ENCODE measurements at places on chromosomes 3 and 15. TPM values are rescaled to one million over a fixed set of nuclear protein-coding genes. Genes with fewer than 3 reads are reported as not detected.

Gene TNNC1
- total RNA-seq, result 3.7 TPM

Gene MCF2L2
- total RNA-seq, result 25.7 TPM

DNA sequence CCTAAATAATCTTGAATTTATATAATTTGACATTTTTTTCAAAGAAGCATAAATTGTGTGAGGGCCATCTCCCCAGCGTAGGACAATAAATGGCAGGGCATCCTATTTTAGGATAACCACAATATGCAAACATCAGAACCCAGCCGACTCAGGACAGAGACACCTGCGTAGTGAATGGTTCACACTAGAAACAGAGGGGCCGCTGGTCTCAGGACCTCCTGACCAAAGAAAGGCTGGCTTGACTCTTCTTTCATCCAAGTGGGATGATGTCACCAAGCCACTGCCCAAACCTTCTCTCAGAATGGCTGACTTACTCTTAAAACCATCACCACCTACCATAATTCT lies 162.1 kb downstream of the FOXP1 start:
- H3K36me3 ChIP-seq, result no peaks in the 10 kb centered on the region
- peak overlapping the region; percentile 97 for H3K27ac ChIP-seq
- H3K27me3 ChIP-seq, result no peaks in the 10 kb centered on the region
- peak overlapping the region; percentile 68 for H3K4me3 ChIP-seq

GRCh38 chr3:95752199-95752598 lies 1062.2 kb upstream of the EPHA6 start:
- H3K27ac ChIP-seq, result no peak overlapping the region
- no peak overlapping the region for H3K4me3 ChIP-seq
- DNase-seq, result no peak
- no peaks in the 10 kb centered on the region for H3K27me3 ChIP-seq
- H3K36me3 ChIP-seq, result no peaks in the 10 kb centered on the region

DNA sequence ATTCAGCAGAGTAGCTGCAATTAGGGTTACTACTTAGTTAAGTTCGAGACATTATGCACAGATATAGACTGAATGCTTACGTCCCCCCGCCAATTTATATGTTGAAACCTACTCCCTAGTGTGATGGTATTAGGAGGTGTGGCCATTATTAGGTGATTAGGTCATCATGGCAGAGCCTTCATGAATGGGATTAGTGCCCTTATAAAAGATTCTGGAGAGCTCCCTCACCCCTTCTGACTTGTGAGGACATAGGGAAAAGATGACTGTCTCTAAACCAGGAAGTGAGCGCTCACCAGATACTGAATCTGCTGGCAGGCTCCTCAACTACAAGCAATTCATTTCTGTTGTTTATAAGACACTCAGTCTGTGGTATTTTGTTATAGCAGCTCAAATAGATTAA lies 25.6 kb upstream of the TEX9 start:
- no peaks in the 10 kb centered on the region for H3K4me1 ChIP-seq
- H3K27ac ChIP-seq, result no peak overlapping the region
- no peaks in the 10 kb centered on the region for H3K36me3 ChIP-seq

- H3K4me3 ChIP-seq, result no peak overlapping the region
- H3K4me1 ChIP-seq, result no peaks in the 10 kb centered on the region
- peaks cover 48% of the 10 kb centered on the region for H3K27me3 ChIP-seq
Observed at GRCh38 chr3:10455545-10455914, 49.9 kb downstream of the ATP2B2 start.

GRCh38 chr15:25790000-25790660 lies 73.0 kb downstream of the ATP10A start:
- no peaks in the 10 kb centered on the region for H3K27me3 ChIP-seq
- H3K4me3 ChIP-seq, result no peak overlapping the region
- peaks cover 34% of the 10 kb centered on the region for H3K4me1 ChIP-seq
- H3K36me3 ChIP-seq, result no peaks in the 10 kb centered on the region
- H3K27ac ChIP-seq, result peak overlapping the region; percentile 63
- DNase-seq, result no peak

DNA sequence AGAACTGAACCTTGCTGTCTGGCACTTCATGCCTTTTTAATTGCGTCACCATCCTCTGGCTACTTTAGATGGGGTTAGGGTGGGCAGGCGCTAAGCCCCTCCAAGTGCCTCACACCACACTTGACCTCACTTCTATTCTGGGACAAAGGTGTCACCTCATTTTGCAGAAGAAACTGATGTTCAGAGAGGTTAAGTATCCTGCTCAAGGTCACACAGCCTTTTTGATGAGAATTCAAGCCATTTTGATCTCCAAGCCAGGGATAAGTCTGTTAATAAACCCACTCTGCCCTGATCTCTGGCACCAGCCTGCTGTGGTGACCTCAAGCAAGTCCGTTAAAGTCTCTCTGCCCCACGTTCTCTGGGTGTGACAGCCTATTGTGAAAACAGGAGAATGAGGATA lies 58.8 kb upstream of the PRR23C start:
- H3K27ac ChIP-seq, result no peak overlapping the region
- no peak for DNase-seq
- peaks cover 60% of the 10 kb centered on the region for H3K27me3 ChIP-seq
- H3K4me1 ChIP-seq, result peaks cover 7% of the 10 kb centered on the region

Measured in T-helper 17 cell (primary cell).